B cell (primary cell): ENCODE measurements at places on chromosomes 1 and 21.

- DNase-seq: no peak
Measured at GRCh38 chr1:245656189-245656717, 501.5 kb downstream of the KIF26B start.

DNA sequence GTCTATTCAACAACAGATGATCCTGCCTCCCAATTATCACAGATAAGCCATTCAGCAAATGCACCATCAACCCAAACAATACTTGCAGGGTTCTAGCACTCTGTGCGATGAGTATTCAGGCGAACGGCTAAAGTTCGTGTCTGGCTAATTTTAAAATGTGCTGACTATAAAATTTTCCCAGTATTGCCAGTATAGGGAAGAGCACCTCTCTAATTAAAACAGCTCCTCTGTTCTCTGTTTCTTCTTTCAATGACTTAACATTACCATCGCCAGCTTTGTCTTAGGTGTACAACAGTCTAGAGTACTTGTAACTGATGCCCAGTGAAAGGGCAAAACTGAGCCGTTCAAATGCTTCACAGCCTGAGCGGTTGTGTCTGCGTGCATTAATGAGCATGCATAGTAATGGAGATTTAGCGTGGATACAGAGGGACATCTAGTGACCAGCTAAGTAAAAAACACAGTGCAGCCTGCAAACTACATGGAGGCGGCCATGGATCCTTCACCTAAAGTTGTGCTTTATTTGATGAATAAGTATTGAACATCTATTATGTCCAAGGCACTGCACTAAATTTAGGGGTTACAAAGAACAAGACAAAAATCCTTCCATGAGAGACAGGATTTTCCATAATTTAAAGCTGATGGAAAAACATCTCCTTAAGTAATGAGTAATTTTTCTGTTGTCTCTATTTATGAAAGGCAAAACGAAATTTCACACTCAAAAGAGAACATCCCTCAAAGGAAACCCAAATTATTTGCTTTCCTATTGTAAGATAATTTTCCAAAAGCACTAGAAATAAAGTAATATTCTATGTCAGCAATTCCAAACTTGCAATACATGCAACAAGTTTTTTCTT lies 120.0 kb downstream of the SETD4 start:
- peak; percentile 57 for DNase-seq

DNA sequence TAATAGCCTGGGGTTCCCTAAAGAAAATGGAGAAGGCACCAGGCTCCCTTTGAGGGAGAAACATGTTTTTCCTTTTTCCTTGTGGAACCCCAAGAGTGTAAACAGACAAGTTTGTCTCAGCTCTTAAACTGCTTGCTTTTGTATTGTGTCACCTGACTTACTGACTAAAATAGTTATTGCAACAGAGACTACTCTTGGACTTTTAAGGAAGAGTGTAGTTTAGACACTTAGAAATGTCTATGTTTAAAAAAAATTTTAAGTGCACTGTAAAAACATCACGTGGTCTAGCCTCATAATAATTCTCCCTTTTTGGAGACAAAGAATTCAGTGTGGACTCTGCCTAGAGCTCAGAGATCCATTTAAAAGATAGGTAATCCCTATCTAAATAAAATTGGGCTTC lies 141.1 kb downstream of the TRIM33 start:
- DNase-seq: no peak

GRCh38 chr1:173148545-173148944 lies 58.6 kb downstream of the TNFSF4 start:
- no peak for DNase-seq

- DNase-seq: no peak
Measured at GRCh38 chr1:70504176-70504820, 93.2 kb downstream of the CTH start.

DNA sequence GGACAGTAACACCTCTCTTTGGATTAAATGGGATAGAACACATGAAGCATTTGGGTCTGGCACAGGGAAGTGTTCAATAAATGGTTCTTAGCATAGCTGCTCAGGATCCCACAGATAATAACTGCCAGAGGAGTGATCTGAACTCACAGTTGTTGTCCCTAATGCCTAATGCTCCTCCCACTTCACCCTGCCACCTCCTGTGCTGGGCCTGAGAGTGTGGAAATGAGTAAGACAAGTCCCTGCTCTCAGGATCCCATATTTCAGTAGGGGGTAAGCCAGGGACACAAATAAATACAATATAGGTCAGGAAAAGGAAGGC lies 19.9 kb upstream of the FOXO6 start:
- no peak for DNase-seq
